T-cell (primary cell): ENCODE measurements at places on chromosomes 16 and 17.

DNA sequence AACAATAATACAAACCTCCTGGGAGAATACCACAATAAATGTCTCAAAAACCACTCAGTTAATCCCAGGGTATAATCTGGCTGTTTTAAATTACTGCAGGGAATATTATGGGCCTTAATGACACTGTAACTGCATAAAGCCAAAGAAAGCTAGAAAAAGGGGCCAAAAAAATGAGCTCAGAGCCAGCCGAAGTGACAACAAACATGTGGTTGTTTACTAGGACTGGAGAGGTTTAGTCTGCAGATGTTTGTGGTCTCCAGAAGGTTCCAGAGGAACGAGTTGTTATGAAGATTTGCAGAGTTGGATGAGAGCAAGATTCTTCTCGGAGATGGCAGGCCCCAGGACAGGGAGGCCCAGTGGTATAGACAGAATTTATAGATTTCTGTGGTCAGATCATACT is 97.1 kb upstream of the AKTIP start:
- DNase-seq: no peak

- DNase-seq: no peak
Measured at GRCh38 chr17:3693829-3694231, 2.1 kb downstream of the P2RX5 start.

DNA sequence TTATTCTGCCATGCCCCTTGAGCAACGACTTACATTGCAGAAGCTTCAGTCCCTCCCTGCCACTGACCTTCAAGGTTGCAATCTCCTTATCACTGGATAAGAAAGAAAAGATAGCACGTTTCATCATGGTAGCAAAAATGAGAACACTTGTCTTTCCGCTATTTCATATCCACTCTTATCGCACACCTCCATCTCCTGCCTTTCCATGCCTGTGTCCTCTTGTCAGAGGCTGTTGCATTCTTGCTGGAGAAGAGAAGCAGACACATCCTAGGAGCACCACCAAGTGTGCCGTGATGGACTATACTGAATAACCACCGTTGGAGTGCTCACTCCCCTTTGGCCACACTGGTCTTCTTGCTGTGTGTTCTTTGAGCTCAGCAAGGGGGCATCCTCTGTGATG is 230.6 kb upstream of the IRX3 start:
- DNase-seq: no peak

- no peak for DNase-seq
Measured at GRCh38 chr17:42129109-42129837, 6.7 kb downstream of the HSPB9 start.

DNA sequence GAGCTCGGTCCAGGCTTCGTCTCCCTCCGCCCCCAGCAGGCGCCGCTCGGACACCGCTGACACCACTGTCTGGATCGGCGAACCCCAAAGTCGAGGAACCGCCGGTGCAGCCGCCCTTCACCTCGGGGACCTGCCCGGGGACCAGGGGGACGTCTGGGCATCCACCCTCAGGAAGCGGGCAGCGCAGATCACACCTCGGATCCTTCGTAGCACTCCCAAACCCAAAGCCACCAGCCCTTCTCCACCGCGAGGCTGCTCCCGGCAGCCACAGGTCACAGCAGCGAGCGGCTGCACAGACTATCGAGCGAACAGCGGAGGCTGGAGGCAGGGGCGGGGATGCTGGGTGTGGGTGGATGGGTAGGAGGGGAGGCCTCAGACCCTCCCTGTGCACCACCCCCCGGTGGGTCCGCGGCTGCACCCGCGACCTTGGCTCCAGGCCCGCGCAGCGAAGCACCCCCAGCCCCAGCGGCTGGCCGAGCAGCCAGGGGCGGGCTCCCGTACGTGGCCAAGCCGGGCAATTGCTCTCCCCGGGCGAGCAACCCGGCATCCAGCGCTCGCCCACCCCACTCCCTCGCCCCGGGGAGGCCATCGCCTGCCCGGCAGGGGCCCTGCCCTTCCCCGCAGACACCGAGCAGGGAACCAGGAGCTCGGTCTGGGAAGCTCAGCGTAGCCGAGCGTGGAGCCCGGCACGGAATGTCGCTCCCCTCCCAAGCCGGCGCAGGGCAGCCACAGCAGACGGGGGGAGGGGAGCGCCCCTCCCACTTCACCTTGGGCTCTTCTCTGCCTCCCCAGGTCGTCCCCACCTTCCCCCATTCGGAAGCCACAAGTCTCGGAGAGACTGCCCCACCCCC is 1.0 kb downstream of the SDK2 start:
- peak; percentile 42 for DNase-seq

- DNase-seq: no peak
Measured at GRCh38 chr17:43823350-43824084, 9.4 kb downstream of the MPP3 start.

- DNase-seq: no peak
Measured at GRCh38 chr16:16001596-16002255, 52.3 kb downstream of the ABCC1 start.

DNA sequence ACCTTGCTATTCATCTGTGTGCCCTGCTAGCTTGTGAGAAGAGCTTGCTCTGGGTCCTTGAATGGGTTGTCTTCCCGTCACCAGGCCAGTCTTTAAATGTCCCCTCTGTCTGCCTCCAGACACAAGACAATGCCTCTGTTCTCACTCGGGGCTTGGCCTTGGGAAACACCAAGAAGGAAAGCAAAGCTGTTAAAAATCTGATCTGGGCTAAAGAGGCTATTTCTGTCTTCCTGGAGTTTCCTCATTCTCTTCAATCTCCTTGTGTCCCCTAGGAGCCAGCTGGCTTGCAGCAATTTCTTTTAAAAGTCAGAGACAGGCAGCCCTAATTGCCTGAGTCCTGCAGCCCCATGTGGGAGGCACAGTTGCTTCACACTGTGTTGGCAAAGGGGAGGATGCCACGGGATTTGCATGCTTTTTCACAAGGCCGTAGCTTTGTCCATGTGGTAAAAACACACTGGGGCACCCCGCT is 2.5 kb downstream of the DNAI2 start:
- DNase-seq: no peak

DNA sequence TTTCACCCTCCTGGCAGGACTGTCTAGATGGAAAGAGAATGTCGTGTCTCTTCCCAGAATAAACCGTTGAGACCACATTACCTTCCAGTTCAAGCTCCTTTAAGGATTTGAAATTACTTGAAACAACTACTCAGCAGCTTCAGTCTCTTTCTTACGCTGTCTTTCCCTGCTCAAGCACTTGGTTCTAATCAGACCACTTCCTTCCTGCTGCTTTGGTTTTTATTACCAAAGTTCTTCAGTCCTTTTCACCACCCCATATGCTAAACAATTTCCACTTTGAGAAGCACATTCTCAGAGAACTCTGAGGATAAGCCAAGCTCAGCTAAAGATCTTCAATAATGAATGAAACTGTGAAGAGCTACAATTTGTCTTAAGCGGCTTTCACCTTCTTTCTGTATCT is 105.4 kb downstream of the STX8 start:
- no peak for DNase-seq

DNA sequence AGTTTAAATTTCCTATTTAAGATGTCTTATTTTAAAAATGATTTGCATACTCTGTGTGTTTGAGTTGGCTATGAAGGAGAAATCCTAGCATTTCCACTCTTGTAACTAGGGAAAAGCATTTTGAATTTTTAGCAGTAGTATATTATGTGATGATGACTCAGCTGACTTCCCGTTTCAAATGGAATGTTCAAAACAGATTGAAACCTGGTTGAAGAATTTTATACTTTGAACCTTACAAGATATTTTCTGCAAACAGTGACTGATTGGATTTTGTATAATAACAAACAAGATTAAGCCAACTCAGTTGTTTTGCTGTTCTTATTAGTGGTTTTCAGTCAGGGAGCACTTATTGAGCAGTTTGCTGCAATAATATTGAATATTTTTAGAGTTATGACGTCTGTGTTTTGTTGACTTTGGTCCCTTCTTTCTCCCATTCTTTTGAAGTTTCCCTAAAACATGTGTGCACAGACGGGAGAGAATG is 8.0 kb downstream of the TNRC6A start:
- DNase-seq: no peak

DNA sequence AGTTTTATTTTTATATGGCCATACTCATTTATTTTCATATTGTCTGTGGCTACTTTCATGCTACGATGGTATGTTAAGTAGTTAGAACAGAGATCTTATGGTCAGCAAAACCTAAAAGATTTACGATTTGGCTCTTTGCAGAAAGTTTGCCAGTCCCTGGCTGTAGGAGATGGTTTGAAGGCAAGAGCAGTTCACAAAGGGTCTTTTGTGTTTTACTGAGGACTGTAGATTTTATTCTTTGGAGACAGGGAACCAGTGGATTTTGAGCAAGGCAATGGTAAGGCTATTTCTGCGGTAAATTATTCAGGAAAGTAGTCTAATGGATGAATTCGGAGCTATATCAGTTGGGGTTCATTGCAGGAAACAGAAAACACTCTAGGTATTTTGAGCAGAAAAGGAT is 90.7 kb downstream of the WWP2 start:
- DNase-seq: no peak

- DNase-seq: no peak
Measured at GRCh38 chr17:2175294-2175628, 120.4 kb downstream of the HIC1 start.
